ENCODE measurements at places on chromosomes 7 and 10.

GRCh38 chr7:98138672-98139071, 32.0 kb downstream of the LMTK2 start:
- no peak for DNase-seq

- no peak for DNase-seq
Observed at GRCh38 chr7:46566097-46566774, 645.2 kb upstream of the IGFBP3 start.

GRCh38 chr7:80335511-80336231, 176.2 kb downstream of the GNAT3 start:
- no peak for DNase-seq

GRCh38 chr10:11713963-11714362, 28.2 kb upstream of the ECHDC3 start:
- no peak for DNase-seq

- DNase-seq, result no peak
Observed at GRCh38 chr7:101436221-101436735, 73.6 kb downstream of the COL26A1 start.

DNA sequence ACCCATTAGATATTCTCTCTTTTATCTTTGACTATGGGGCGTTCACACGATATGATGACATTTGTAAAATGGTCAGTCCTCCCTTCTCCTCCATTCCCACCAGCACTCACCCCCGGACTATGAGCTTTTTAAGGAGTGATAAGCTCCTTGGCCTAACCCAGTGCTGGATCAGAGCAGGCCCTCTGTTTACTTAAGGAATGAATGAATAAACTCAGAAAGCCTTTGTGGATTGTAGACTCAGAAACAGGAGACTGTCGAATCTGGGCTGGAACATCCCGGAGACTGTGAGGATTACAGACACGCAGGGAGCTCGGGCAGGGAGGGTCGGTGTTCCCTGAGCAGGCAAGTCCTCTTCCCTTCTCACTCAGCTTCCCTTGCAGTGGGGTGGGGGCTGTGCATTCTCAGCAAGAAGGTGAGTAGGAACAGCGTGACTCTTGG, 6.8 kb upstream of the ZCCHC24 start:
- no peak for DNase-seq

DNA sequence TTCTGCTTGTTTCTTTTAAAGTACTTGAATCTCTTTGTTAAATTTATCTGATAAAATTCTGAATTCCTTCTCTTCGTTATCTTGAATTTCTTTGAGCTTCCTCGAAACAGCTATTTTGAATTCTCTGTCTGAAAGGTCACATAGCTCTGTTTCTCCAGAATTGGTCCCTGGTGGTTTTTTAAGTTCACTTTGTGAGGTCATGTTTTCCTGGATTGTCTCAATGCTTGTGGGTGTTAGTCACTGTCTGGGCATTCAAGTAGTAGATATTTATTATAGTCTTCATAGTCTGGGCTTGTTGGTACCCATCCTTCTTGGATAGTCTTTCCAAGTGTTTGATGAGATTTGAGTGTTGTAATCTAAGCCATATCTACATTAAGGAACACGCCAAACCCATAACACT, 1060.6 kb downstream of the LRMDA start:
- no peak for DNase-seq

GRCh38 chr10:77359950-77360520, 277.6 kb downstream of the KCNMA1 start:
- no peak for DNase-seq

GRCh38 chr7:27900006-27900405, 160.0 kb downstream of the TAX1BP1 start:
- DNase-seq, result no peak

DNA sequence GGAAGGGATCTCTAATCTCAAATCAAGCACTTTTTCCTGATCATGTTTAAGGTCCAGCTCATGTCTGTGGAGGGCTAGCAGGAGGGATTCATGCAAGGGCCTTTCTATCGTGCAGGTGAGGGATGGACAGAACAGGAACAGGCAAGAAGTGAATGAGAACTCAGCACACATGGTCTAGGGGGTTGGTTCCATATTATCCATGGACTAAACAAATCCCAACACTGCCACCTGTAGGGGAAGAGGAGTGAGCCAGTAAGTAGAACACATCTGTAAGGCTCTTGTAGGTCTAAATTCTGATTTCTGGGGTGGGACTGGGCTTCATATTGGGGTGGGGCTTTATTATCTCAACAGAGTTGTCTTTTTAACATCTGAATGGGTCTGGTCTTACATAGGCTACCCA, 138.0 kb upstream of the TARP start:
- DNase-seq, result no peak

DNA sequence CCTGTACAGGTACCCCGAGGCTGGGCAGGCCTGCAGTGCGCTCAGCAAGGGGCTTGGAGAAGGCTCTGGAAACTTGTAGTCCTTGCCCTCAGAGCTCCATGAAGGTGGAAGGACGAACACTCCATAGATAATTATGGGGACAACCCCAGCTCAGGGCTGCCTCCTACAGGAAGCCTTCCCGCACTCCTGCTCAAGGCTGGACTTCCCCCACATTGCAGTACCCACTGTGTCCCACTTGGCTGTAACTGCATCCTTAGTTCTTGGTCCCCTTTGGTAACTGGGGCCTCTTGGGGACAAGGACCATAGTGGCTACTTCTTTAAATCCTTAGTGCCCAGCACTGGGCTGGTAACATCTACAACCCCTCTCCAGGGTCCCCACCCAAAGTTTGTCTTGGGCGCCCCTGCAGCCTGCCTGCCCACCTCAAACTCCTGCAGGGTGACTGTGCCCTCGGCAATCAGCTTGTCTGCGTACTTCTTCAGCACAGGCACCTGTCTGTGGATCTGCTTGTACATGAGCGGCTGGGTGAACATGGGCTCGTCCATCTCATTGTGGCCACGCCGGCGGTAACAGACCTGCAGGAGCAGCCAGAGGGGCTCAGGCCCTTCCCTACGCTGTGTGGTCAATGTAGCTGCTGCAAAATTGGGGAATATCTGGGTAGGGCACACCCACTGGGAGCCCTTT, 17.1 kb downstream of the OGDHL start:
- DNase-seq, result no peak

GRCh38 chr10:20993389-20993788, 96.3 kb upstream of the NEBL start:
- no peak for DNase-seq

DNA sequence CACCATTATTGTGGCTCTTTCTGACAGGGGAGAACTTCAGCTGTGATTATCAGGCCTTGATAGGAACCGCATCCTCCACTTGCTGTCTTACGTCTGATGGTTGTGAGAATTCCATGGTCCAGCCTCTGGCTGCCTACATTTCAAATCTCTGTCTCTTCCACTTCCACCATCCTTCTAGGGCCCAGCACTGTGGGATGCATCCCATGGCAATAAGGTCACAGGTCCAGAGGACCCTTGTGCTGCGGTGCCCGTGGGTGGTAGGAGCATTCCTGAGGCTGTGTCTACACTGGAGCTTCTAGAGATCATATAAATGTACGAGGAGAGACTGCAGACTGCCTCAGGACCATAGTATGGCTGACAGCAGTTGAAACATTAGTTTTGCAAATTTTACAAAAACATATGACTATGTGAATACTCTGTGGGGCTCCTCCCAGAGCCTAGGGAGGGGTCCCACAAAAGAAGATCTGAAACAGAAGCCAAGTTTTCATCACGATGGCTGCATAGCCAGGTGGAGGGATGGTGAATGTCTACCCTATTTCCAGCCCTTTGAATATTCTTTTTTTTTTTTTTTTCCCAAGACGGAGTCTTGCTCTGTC, 11.8 kb downstream of the CALML3 start:
- DNase-seq, result no peak

DNA sequence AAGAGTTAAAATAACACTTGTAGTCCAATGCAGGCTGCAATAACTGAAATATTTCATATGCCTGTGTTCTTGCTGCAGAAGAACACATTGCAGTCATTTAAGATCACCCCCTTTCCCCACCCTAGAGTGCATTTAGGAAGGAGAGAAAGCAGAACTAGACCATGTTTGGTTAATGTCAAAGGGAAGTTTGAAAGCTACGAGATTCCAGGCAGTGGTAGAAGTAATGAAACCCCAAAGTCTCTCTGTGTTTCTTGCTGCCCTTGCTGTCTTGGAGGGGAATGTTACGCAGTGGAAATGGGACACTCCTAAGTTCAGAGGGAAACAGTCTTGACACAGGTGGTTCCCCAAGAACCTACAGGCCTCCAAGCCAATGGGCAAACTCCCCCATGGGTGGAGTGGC, 242.9 kb downstream of the PTEN start:
- no peak for DNase-seq

- no peak for DNase-seq
Observed at GRCh38 chr10:71964743-71965515, 734 bp downstream of the CHST3 start.

- no peak for DNase-seq
Observed at GRCh38 chr7:46173476-46174195, 252.6 kb upstream of the IGFBP3 start.

- DNase-seq, result no peak
Observed at GRCh38 chr10:66321723-66322665, 603.8 kb upstream of the LRRTM3 start.

GRCh38 chr7:47232751-47233412, 349.0 kb downstream of the TNS3 start:
- no peak for DNase-seq

DNA sequence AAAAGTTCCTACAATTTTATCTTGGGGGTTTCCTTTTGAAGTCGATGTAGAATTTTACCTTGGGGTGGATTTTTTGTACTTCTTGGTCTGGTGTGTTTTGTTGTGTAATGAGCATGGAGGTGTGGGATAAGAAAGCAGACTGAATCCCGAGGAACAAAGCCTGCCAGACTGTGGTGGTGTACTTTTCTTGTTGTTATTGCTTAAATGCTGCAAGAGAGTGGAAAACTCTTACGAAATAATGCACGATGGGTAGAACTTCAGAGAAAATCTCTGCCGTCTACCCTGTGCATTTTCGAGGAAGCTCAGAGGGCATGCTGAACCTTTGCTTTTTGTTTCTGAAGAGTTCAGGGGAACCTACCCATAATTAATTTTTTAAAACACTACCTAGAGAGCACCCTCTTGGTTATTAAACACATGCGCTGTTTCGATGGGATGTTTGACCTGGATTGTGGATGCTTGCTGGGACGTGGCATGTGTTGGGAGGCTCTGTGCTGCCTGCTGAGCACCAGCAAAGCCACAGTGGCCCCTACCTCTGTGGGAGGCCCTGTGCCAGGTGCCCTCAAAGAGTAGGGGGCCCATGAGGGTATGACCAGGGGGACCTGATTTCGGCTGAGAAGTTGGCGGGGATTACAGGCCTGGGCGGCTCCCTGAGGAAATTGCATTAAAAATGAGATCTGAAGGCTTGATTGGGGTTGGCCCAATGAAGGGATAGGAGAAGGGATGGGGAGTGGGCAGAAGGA, 94.1 kb downstream of the TCF7L2 start:
- DNase-seq, result no peak

GRCh38 chr10:132450466-132450824, 53.4 kb downstream of the PWWP2B start:
- no peak for DNase-seq

GRCh38 chr7:111832174-111832573, 269.9 kb upstream of the IMMP2L start:
- DNase-seq, result no peak
